ENCODE measurements at places on chromosomes 16 and 17. TPM values are rescaled to one million over a fixed set of nuclear protein-coding genes. Genes with fewer than 3 reads are reported as not detected.
A peak's percentile ranks its signal among the peaks of the same experiment; 100 is the strongest.

GRCh38 chr17:47652570-47652969 is 2.9 kb downstream of the KPNB1 start:
- H3K4me3 ChIP-seq, result peak overlapping the region; percentile 61
- no peaks in the 10 kb centered on the region for H3K27me3 ChIP-seq
- peaks cover 77% of the 10 kb centered on the region for H3K36me3 ChIP-seq

GRCh38 chr16:31451681-31452351 is 7.5 kb upstream of the ARMC5 start:
- H3K4me1 ChIP-seq, result peaks cover 23% of the 10 kb centered on the region
- no peak for DNase-seq
- no peak overlapping the region for H3K4me3 ChIP-seq
- H3K27me3 ChIP-seq, result no peaks in the 10 kb centered on the region
- H3K36me3 ChIP-seq, result peaks cover 22% of the 10 kb centered on the region
- H3K27ac ChIP-seq, result no peak overlapping the region

GRCh38 chr17:48738424-48738802 is 9.9 kb upstream of the HOXB13 start:
- no peak for DNase-seq
- H3K4me1 ChIP-seq, result peaks cover 8% of the 10 kb centered on the region
- no peak overlapping the region for H3K4me3 ChIP-seq

- peak overlapping the region; percentile 94 for H3K27ac ChIP-seq
- H3K4me3 ChIP-seq, result peak overlapping the region; percentile 81
- H3K27me3 ChIP-seq, result no peaks in the 10 kb centered on the region
- peaks cover 56% of the 10 kb centered on the region for H3K4me1 ChIP-seq
- no peak for DNase-seq
- H3K36me3 ChIP-seq, result peaks cover 57% of the 10 kb centered on the region
Observed at GRCh38 chr17:63701456-63701820, 1.5 kb upstream of the LIMD2 start.

DNA sequence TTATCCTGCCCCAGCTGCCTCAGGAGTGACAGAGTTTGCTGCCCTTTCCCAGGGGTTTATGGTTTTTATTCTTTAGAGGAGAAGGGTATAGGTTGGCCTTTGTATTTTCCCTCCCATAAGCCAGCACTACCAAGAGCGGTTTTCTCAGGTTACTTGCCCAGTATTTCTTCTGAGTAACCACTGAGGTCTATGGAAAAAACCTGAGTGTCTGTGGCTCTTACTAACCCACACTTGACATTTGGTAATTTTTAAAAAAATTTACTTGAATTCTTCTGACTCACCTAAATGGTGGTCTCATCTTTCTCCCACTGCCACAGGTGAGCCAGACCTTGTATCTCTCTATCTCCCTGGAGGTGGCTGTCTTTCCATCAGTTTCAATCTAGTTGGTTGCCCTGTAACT is 6.0 kb downstream of the SLC7A6 start:
- H3K4me3 ChIP-seq, result peak overlapping the region; percentile 39
- no peak for DNase-seq
- peaks cover 84% of the 10 kb centered on the region for H3K36me3 ChIP-seq
- H3K4me1 ChIP-seq, result peaks cover 74% of the 10 kb centered on the region
- H3K27me3 ChIP-seq, result no peaks in the 10 kb centered on the region
- peak overlapping the region; percentile 77 for H3K27ac ChIP-seq

DNA sequence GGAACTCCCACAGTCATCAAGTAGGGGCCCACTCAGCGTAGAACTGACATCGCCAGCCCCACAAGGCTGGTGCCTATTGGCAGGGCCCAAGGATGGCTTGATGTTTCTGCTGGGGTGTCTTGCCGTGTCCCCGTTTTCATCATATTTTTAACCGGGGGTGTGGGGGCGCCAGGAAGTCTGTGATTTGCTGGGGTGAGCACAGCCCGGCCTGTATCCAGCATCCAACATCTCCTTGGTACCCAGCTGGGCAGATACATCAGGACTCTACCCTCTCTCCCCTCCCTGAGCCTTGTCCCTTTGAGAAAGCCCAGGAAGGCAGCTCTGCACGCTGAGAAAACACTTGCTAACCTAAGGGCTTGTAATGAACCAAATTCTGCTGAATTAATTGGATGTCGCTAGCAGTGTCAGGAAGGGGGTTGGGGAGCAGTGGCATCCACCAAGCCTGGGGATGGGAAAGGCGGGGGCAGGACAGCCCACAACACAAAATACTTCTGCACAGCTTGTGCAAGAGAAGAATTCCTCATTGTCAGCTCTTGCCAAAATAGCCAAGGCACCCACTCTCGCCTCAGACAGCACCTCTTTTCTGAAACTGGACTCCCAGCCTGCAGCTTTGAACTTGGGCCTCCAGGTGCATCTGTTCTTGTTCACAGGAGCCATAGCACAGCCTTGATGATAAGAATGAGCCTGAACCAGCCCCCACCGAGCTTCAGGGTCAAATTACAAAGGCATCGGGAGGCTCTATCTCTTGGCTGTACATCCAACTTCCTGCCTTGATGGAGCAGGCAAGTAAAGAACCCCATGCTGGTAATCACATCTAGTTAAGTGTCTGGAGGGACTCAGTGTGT is 63.7 kb upstream of the LYRM9 start:
- no peak overlapping the region for H3K27ac ChIP-seq
- no peaks in the 10 kb centered on the region for H3K4me1 ChIP-seq
- H3K36me3 ChIP-seq, result no peaks in the 10 kb centered on the region
- peaks cover 7% of the 10 kb centered on the region for H3K27me3 ChIP-seq
- H3K4me3 ChIP-seq, result no peak overlapping the region

DNA sequence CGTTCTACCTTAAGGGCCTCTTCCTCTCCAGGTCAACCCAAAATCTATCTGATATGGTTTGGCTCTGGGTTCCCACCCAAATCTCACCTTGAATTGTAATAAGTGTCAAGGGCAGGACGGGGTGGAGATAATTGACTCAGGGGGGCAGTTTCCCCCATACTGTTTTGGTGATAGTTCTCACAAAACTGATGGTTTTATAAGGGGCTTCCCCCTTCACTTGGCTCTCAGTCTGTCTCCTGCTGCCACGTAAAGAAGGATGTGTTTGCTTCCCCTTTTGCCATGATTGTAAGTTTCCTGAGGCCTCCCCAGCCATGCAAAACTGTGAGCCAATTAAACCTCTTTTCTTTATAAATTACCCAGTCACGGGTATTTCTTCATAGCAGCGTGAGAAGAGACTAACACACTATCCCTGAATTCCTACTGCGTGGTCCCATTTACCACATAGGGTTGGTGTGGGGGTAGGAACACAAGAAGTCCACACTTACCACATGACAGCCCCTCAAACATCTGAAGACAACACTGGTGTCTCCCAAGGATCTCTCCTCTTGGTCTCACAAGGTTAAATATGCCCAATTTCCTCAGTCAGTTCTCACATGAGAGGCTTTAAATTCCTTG is 8.2 kb downstream of the COTL1 start:
- DNase-seq, result no peak
- H3K4me1 ChIP-seq, result peaks cover 91% of the 10 kb centered on the region
- H3K27me3 ChIP-seq, result no peaks in the 10 kb centered on the region

Gene MGAT5B
- 0.55 TPM for total RNA-seq

Gene FA2H
- total RNA-seq, result not detected

Gene RASD1
- total RNA-seq, result 4.9 TPM

Measured in activated T-helper 2 cell treated with anti-CD3 and anti-CD28 coated beads, Interferon-gamma antibody, Interleukin-2, Interleukin-4, amounts not matched to agents 10 μg/mL and 5 μg/mL and 100 μg/mL, durations not matched to agents 14 hours and 24 hours and 36 hours (primary cell).